ENCODE measurements at places on chromosomes 16 and 17. TPM values are rescaled to one million over a fixed set of nuclear protein-coding genes. Genes with fewer than 3 reads are reported as not detected.

MYO1D gene
- total RNA-seq, result 35.7 TPM

PRAC2 gene
- total RNA-seq, result not detected

MEIOB gene
- total RNA-seq, result 0.59 TPM

RAMP2 gene
- not detected for total RNA-seq

ST3GAL2 gene
- 9.5 TPM for total RNA-seq

CBLN1 gene
- not detected for total RNA-seq

VTN gene
- 1.5 TPM for total RNA-seq

DBNDD1 gene
- total RNA-seq, result 60.2 TPM

HEATR9 gene
- total RNA-seq, result not detected

NPIPB9 gene
- total RNA-seq, result 1.1 TPM

ODAD4 gene
- total RNA-seq, result 0.98 TPM

SPATA22 gene
- total RNA-seq, result not detected

GRB7 gene
- total RNA-seq, result 51.9 TPM

SKA2 gene
- 72.8 TPM for total RNA-seq

NPIPB2 gene
- 10.7 TPM for total RNA-seq

IRF8 gene
- 0.61 TPM for total RNA-seq

PRR29 gene
- not detected for total RNA-seq

GRIN2A gene
- 0.02 TPM for total RNA-seq

CIAO3 gene
- 32.8 TPM for total RNA-seq

ARHGAP27 gene
- 46.7 TPM for total RNA-seq

MYOCD gene
- total RNA-seq, result not detected

IL4R gene
- total RNA-seq, result 29.6 TPM

All from HCT116 (cell line).